ENCODE measurements at places on chromosomes 7 and 10.

- peak; percentile 36 for DNase-seq
Observed at GRCh38 chr7:8434290-8435002, 1.0 kb downstream of the NXPH1 start.

GRCh38 chr7:157336383-157337315 lies at the start of gene DNAJB6:
Gene DNAJB6, plus strand, starts transcription at chr7:157337004. Its CDS starts 21,569 bp downstream, at chr7:157358573.
- peak; percentile 98 for DNase-seq

DNA sequence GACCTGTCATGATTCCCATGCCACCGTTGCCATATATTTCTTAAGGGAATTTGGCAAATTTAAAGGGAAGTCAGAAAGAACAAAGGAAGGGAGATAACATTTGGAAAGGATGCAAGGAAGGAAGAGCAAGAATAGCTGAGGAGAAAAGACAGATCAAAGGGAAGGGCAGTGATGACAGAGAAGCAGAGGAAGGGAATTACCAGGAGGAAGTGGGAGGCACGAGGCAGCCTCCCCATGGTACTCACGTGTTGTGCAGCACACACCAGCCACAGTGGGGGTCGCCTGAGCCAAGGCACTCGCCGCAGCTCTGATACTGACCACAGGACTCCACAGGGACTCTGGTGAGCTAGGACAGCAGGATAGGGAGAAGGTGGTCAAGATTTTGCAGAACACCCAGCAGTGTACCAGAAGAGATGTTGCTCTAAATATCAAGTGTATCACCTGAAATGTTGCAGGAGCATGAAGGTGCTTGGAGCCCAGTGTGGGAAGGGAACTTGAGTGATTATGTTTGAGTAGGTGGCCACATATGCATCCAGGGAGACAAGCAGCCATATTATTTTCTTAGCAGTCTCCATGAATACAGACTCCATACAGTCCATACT lies 335.3 kb downstream of the PLXNA4 start:
- no peak for DNase-seq

DNA sequence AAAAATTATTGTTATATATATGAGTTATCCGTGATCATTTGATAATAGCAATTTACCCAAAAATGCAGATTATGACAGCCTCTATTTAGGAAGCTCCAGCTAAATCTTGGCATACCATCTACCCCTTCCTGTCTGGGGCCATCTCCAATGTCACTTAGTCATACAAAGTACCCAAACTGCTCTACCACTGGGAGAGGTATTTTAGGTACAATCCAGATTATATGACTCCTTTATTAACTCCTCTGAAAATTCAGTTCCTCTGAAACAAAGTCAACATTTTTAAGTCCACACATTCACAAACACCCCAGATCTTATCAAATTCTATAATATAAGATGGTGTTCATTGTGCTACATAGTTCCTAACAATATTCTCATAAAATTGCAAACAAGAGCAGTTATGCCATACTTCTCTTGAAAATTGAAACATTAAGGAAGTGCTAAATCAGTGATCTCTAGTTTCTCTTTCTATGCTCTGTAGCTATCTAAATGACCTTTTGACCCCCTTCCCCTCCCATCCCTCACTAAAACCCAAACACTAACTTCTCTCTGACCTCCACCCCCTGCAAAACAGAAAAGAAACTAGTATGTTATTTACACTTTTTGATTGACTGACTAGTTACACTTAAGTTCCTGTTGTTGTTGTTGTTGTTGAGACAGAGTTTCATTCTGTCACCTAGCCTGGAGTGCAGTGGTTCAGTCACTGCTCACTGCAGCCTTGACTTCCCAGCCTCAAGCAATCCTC lies 16.4 kb downstream of the HOXA1 start:
- DNase-seq = peak; percentile 40

GRCh38 chr10:121608469-121609190 lies 10.4 kb upstream of the FGFR2 start:
- DNase-seq = peak; percentile 86

GRCh38 chr7:150716368-150716767 lies at the start of gene GIMAP1:
Gene GIMAP1, plus strand, starts transcription at chr7:150716613. Its CDS starts 2,435 bp downstream, at chr7:150719048.
- peak; percentile 58 for DNase-seq

DNA sequence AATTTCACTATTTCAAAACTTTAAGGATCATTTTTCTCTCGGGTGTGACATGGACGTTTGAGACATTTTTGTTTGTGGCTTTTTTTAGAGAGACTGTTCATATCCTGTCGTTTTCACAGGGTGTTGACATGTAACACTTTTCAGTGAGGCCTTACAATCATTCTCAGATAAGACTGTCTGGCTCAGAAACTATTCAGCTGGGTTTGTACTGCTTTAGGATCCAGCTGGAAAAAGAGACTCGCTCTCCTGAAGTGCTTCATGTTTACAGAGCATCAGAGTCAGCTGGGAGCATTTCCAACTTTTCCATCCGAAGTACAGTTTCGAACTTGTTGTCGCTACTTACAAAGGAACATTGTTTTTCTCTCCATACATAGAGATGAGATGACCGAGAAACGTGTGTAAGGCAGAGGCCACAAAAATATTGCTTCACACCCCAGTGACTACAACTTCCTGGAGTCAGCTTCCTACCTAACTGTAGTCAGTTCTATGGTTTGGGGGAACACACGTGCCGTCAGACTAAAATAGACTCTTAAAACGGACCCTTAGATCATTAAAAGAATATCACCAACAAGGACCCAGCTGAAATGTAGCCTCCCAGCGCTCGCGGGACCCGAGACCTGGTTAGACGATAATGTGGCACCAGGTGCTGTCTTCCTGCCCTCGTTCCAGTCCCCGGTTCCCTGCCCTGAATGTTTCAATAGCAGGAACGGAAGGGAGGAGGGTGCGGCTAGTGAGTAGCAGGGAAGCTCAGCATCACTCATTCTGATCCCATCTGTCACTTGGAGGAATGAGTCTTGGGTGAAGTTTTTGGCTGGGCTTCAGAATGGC lies 78.0 kb downstream of the MKI67 start:
- no peak for DNase-seq

DNA sequence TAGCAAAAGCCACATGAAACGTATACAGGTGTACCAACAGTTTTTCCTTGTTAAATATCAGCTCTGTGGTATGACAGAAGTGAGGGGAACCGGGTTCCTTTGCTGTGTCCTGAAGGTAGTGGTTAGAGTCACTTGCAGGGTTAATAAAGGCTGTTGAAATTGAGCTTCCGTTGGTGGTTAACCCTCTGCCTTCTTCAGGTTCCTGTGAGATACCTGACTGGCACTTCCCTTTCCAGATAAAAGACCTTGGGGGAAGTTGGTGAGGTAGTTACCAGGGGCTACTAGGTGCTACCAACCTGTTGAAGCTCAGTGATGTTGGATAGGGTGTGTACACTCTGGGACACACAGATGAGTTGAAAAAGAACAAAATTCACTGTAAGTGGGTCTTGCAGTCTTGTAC lies 384.1 kb downstream of the GATA3 start:
- no peak for DNase-seq

GRCh38 chr7:102317231-102318059 lies 30.8 kb downstream of the SH2B2 start:
- no peak for DNase-seq

GRCh38 chr10:71064413-71065118 lies 147.8 kb upstream of the UNC5B start:
- DNase-seq = peak; percentile 30

DNA sequence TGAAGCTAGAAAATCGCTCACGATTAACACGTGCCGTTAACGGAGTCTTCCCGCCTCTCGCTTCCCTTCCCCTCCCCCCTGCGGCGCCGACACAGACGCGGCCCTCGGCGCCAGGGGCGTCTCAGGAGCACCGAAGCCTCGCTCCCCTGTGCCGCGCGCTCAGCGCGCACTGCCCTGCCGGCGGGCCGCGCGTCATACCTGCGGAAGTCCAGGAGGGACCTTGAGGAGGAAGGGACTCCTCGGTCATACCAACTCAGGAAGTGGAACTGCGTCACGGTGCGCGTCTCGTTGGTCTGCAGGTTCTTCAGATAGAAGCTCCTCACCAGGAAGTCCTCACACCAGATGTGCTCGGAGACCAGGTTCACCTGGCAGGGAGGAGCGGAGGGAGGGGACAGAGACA lies 239.6 kb downstream of the DNAJB6 start:
- DNase-seq = peak; percentile 52

DNA sequence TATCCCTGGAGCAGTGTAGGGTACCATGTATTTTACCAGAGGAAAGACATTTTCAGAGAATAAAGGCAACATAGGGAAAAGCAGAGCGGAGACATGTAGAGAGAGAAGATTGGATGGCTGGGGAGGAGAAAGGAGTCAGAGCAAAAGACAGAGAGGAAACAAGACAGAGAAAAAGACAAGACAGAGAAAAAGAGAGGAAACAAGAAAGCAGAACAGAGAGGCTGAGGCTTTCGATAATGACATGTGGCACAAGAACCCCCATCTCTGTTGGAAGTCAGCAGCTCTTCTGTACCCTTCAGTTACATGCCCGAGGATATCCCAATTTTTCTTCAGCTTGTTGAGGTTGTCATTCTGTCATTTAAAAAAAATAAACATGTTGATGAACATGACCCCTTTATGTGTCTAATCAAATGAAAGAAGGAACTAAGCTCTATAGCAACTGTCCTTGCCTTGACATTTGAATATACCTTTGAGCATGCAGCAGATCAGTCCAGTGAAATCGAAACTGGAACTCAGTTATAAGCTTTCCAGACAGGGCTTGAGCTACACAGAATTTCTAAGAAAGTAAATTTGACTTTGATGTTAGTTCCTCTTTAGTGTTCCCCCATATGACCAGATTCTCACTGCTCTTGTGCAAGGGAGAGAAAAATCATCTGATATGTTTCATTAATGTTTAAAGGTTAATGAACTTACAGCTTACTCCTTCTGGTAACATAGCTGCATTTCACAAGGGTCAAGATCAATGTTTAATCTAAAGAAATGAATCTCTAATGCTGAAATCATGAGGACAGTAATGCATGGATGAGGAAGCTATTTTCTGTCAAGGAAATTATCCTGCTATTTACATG lies 75.1 kb upstream of the SP4 start:
- peak; percentile 68 for DNase-seq

DNA sequence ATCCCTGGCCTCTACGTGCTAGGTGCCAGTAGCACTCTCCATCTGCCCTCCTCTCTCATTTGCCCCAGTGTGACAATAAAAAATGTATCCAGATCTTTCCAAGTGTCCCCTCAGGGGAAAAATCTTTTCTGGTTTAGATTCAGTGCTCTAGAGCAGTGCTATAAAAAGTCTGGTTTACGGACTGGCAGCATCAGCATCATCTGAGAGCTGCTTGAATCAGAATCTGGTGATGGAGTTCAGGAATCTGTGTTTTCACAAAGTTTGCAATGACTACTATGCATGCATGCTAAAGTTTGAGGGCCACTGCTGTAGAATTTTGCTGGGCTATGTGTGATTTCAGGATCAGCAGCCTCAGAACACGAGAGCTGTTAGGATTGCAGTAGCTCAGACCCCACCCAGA lies 356.5 kb downstream of the PHF14 start:
- DNase-seq = no peak

DNA sequence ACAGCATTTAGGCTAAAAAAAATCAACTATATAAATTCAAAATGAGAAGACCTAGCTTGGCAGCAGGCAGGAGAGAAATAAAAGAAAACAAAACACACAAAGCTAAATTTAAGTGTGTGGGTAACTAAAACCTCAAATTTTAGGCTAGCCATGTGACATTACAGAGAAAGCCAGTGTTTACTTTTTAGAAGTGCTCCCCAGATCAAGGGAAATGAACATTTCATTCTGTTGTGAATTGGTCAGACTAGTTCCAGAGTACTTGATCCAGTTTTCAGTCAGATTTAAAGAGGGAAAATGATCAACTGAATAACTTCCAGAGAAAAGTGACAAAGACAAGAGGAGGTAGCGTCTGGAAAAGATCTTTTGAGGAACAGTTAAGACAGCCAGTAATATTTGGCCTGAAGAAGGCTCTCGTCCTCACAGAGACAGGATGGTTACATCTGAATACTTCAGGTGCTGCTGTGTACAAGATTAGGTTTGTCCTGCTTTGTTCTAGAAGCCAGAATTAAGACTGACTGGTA lies 563.4 kb downstream of the KCNMA1 start:
- DNase-seq = no peak

GRCh38 chr10:119031496-119032059 lies 2.1 kb downstream of the NANOS1 start:
- no peak for DNase-seq

GRCh38 chr10:4687397-4687796 lies 138.6 kb upstream of the AKR1E2 start:
- DNase-seq = no peak
